ENCODE measurements at places on chromosomes 7 and 10.

- DNase-seq, result no peak
Observed at GRCh38 chr7:10212649-10213048, 761.0 kb upstream of the PHF14 start.

- no peak for DNase-seq
Observed at GRCh38 chr10:93656155-93656554, 43.8 kb downstream of the PDE6C start.

DNA sequence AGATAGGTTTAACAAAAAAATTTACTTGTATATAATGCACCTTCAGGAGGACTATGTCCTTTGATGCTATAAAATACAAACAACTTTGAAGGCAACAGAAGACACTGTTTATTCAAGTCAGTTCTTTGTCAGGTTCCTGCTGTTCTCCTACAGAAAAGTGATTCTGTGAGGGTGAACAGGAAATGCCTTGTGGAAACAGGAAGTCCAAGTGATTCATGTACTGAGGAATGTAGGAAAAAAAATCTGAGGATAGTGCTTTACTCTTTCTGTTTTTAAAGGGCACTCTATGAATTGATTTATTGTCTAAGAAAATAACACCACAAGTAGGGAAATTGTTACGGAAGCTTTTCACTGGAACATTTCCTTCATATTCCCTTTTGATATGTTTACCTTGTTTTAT is 171.9 kb downstream of the HDAC9 start:
- DNase-seq, result no peak

DNA sequence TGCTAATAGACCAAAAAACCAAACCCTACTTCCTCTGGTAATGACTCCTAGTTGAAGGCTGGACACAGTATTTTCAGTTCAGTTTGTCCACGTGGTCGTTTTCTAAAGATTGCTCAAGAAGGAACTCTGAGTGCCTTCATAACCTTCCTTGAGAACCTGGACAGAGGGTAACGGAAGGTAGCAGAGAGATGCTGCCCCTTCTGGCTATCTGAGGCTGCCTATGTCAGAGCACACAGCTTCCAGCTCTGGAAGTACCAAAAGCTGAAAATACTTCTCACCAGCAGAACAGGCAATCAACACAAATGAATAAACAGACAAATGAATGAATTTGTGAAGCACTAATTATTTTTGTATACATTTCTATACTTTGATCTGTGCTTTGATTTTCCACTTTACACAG is 85.2 kb downstream of the AMPH start:
- no peak for DNase-seq

DNA sequence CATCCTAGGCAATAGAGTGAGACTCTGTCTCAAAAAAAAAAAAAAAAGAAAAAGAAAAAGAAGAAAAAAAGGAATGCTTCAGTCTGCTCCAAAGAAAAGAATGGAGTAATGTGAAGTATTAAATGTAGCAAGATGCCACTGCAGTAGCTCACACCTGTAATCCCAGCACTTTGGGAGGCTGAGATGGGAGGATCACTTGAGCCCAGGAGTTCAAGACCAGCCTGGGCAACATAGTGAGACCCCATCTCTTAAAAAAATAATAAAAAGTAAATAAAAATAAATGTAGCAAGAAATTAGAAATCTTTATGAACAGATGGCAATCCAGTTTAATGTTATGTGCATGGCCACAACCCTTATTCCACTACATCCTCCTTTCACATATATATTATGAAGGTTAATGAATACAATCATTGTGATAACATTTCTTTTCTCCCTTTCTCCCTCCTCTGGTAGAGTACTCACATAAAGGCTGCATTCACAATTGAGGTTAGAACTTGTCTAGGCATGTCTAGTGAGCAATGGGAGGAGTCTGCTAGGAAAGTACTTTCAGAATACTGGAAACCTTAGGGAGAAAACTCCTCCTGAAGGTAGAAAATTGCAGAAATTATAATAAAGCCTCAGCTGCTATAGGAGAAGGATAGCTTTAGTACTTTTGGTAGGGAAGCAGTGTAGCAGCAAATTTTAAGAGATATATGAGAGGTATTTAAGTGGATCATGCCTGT is 20.4 kb downstream of the KLLN start:
- DNase-seq, result peak; percentile 33

- no peak for DNase-seq
Observed at GRCh38 chr10:108616559-108617285, 1306.6 kb downstream of the XPNPEP1 start.

DNA sequence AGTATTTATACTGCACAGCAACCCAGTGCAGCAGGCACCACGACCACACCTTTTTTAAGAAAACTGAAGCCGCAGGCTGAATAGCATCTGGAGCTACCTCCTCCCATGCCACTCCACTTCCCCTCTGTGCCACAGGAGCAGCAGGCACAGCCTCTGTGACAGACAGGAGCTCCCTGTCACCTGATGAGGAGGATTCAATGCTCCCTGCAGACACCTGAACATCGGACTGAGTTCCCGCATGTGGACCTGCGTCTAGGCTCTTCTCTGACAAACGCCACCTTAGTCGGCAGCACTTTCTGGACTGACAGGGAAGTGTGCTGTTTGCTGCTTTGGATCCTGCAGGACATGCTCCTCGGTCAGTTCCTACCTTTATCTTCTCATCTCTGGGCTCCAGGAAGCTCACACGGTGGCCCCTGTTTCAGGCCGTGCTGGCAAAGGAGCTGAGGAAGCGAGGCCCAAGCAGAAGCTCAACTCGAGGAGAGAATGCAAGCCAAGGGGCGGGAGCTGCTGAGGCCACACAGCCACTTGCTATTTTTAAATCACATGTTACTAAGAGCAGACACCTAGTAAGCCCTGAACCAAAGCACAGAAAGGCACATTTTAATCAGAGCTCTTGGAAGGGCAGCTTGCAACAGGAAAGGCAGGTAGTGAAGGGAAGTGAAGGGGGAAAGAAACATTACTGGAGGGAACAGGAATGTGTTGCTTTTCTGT is 56.6 kb downstream of the VOPP1 start:
- DNase-seq, result no peak

- DNase-seq, result no peak
Observed at GRCh38 chr10:69908124-69908523, 106.4 kb downstream of the COL13A1 start.

DNA sequence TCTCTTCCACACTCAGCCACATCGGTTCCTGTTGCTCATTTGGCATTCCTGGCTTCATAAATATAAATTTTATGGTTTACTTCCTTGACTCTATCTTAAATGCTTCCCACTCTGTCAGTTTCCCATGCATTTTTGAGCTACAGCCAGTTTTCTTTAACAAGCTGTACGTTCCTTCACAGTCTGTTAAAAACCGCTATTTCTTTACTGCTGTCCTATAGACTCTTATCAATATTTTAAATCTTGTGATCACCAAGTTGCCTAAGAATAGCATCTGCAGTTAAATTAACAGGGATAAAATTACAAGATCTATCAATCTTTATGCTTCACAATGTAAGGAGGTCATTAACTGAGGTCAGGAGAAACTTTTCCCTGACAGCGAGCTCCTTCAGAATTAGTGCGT is 103.1 kb upstream of the RHOBTB1 start:
- no peak for DNase-seq

DNA sequence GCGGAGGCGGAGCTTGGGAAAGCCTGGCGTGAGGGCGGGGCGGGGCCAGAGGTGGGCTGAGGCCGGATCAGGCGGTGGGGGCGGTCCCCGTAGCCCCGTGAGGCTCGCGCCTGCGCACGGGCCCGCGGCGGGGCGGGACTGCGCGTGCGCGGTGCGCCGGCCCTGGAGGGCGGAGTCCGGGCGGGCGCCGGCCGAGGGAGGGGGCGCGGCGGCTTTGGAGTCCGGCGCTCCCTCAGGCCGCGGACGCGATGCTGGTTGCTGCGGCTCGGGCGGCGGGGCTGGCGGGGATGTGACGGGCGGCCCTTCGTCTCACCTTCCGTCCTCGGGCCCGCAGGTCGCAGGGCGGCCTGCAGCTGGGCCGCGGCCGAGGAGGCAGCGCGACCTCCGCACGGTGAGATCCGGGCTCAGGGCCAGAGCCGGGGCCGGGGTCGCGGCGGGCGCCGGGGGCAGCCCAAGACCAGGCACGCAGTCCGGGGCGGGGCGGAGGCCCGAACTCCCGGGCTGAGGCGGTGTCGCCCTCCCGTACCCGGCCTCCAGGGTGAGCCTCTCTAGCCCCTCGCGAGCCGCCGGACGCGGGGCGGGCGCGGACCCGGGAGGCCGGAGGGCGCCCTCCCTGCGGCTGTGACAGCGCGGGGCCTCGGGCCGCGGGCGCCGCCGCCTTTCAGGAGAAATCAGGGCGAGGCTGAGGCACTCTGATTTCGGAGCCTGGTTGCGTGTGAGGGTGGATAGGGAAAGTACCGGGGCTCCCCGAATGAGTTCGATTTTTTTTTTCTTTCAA is at the start of gene CCSER2:
Gene CCSER2 (plus strand): TSS at position 172 of the 778 bp plus-strand sequence. CDS start 42,464 bp downstream, outside the sequence.
- DNase-seq, result peak; percentile 97

DNA sequence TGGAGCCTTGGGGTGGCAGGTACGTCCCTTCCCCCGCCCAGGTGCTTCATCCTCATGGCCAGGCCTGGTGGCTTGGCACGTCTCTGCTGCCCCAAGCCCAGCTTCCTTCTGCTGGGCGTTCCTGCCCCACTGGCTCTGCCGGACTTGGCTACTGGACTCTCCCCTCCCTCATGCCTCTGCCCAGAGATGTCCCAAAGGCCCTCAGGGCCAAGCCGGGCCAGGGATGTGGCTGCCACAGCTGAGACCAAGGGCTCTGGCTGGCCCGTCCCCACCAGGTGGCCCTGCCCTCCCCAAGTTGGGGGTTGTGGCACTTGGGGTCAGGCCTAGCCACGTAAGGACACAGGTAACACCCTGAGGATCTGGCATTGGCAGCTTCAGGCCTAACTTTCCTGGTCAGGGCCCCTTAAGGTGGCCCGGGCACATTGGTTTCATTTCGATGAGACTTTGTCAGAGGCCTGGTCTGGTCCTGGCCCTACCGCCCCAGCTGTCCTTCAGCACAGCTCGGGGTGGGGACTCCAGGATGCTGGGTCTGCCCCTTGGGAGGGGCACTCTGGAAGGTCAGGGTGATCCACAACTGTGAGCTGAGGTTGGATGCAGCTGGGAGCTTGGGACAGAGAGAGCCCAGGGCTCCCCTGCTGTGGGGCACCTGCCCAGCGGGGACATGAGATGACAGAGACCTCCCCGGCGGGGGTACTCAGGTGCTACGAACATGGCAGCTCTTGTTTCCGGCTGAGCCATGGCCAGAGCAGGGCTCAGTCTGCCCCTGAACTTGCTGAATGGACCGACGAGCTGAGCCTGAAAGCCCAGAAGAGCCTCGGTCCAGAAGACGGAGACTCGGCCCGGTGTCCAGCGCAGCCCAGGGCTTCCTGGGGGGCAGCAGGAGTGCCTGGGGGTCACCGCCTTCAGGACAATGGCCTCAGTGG is 2.9 kb downstream of the BHLHA15 start:
- DNase-seq, result no peak

GRCh38 chr7:79425665-79426064 is 27.8 kb downstream of the MAGI2 start:
- DNase-seq, result no peak

DNA sequence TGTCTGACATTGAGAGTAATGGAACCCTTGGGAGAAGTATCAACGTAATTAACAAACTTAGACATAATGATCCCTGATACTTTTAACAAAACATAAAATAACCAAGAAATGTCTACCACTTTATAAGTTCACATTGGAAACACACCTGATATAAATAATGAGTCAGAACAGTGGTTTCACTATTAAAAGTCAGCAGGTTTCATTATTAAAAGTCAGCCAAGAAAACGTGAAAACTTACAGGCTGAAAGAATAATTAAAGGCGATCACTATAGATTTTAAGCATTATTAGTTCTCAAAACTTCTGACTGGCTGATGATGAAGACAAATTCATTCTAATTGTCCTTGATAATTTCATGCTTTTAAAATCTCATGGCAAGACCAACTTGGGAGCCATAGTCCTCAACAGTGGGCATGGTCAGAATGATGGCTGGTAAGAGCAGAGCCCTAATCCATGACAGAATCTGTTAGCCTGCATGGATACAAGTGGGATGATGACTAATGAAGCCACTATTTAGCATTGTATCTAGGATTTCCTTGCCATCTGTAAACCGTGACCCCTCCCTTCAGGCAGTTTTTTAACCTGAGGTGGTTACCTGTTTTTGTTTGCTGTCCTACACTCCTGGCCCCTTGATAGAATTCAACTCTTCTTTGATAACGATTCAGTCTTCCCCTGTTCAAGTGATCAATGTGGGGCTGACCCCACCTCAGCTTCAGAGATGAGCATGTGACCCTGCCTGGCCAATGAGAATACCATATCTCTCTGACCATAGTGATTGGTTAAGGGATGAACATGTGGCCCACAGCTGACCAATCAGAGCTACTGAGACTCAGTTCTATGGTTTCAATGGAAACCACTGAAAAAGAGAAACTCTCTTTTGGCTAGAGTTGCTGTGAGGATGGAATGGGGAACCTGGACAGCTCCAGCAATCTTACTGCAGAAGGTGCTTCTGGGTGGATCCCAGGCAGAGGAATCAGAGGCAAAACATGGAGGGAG is 151.0 kb downstream of the PLPP4 start:
- no peak for DNase-seq

DNA sequence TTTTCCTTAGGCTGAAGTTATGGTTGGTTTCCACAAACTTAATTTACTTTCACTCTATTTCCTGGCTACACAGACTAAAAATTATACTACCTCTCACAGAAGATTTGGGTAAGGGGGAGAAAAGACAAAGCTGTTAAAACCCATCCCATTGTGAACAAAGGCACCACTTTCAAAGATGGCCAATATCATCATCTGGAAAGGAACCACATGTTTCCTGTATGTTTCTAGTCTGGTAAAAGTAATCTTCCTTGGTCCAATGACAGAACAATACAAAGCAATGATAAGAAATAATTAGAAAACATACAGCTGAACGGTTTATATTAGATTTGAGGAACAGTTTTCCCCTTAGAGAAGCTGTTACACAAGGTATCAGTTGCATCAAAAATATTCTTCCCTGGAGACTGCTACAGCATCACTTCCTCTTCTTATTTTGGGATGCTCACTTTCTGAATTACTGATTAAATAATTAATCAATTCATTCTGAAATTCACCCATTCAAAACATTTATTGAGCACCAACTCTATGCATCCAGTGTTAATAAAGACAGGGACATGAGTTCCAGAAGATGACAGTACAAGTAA is 8.5 kb upstream of the SFR1 start:
- DNase-seq, result peak; percentile 33

DNA sequence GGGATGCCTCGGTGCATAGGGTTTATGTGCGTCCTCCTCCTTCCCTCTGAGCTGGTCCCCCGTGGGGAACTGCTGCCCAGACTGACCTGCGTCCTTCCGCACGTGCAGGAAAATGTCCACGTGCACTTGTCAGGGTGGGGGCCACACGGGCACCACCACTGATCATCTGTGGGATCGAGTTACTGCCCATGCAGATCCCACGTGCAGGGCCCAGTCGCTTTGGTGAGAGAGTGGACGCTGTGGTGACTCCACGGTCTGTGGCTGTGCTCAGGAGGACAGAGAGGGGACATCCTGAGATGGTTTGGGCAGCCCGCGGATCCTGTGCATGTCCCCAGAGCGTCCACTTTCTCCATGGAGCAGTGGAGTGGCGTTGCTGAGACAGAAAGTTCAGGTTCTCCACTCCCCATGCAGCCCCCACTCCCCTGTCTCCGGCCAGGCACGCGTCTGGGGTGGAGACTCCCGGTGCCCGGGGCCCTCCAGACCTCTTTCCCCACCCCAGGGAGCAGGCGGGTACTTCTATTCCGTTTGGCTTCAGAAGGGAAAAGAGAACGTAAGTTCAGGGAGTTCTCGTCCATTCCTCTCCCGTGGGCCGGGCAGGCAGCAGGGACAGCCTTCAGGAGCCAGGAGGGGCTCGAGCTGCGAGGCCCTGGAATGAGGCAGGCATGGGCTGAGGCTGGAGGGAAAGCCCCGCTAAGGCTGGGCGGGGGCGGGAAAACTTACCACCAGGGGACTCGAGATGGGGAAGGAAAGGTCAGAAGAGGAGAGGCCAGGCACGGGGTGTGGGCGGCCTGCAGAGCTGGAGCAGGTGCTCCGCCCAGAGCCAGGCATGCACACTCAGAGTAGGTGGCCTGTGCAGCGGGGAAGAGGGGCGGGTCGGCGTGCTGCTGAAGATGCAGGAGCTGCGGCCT is 59.9 kb downstream of the EGFR start:
- no peak for DNase-seq
